ENCODE measurements at places on chromosomes 16 and 17. TPM values are rescaled to one million over a fixed set of nuclear protein-coding genes. Genes with fewer than 3 reads are reported as not detected.

The ZSCAN32 gene
- total RNA-seq: 9.6 TPM

The KRT28 gene
- total RNA-seq: 0.25 TPM

The HCRT gene
- not detected for total RNA-seq

The PIRT gene
- 0.98 TPM for total RNA-seq

The C17orf100 gene
- 3.2 TPM for total RNA-seq

Data from temporal lobe (tissue), 4 donors.